ENCODE measurements at places on chromosomes 3 and 15. TPM values are rescaled to one million over a fixed set of nuclear protein-coding genes. Genes with fewer than 3 reads are reported as not detected.

DNA sequence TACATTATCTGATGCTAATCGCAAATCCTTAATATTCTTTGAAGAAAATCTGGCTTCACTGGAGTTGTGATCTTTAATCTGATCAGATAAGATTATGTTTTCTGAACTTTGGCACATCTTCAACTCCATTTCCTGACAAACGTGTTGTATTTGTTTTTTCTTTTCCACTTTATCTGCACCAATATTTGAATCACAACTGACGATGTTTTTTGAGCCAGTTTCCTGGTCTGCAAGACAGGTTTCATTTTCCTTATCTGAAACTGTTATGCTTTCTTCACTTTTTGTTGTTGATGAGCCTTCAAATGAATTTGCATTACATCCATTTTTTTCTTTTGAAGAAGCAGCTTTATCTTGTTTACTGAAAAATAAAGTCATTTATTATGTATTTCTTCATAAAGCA, 101.5 kb downstream of the ZNF280D start:
- no peak for DNase-seq

GRCh38 chr3:57065588-57065987, 5.1 kb downstream of the SPATA12 start:
- DNase-seq, result no peak

DNA sequence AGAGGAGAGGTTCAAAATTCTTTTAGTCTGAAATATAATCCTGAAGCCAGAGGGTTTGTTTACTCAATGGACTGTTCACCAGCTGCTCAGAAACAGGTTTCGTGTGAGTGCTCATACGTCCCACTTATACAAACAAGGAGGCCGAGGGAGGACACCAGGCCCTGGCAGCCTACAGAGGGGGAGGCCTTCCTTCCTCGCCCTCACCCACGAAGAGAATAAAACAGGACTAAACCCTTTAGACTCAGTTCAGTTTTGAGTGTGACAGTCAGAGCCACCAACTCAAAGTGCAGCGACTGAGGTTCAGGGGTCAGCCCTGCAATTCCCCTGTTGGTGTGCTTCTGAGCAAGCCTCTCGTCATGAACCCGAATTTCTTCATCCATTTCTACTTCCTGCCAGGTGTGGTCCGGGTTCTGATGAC, 17.3 kb downstream of the FAM174B start:
- DNase-seq, result no peak

- DNase-seq, result no peak
Observed at GRCh38 chr3:46070595-46071093, 43.4 kb upstream of the XCR1 start.

GRCh38 chr3:133851931-133852330, 43.8 kb downstream of the RAB6B start:
- no peak for DNase-seq

GRCh38 chr3:104521606-104522336, 844.9 kb upstream of the ALCAM start:
- DNase-seq, result no peak

DNA sequence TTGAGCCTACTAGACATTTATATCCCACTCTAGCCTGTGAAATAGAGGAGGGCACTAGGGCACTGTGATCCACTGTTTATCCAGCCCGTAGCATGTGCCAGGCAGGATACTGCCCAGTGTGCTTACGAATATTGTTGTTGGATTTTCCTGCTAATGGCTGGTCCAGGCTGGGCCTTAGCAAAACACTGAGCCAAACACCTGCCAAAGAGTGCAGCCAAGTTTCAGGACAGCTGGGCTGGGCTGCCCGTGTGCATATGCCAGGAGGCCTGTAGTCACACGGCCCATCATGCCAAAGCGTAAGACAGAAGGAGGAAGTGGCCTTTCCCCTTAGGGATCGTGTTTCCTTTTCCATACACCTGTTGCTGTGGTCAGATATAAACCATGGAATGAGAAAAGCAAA, 54.5 kb upstream of the ABHD10 start:
- peak; percentile 66 for DNase-seq

- DNase-seq, result no peak
Observed at GRCh38 chr15:42727750-42728381, 9.1 kb downstream of the CDAN1 start.

DNA sequence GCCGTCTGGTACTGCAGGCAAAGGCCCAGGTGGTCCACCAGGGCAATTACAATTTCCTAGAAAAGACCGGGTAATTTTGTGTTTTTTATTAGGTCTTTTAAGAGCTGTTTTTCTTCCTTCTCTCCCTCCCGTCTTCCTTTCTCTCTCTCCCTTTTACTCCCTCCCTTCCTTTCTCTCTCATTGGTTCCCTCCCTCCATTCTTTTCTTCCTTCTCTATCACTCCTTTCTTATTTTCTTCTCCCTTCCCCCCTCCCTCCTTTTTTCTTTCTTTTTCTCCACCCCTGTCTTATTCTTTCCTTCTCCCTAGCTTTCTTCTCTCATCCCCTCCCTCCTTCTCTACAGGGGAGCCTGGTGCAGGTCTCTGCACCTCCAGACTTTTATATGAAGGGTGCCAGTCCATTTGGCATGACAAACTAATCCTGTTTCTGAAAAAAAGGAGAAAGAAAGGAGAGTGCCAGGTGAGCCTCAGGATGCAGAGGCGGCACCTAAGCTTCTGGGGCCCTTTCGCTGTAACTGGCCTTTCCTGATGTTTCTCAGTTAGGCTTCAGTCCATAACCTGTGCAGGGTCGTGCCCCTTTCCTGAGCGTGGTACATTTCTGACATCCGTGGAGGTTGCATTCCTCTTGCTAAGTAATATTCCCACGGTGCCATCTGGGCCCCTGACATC, 9.1 kb upstream of the ONECUT1 start:
- DNase-seq, result no peak

GRCh38 chr3:125105116-125105515, 49.3 kb upstream of the HEG1 start:
- no peak for DNase-seq

- no peak for DNase-seq
Observed at GRCh38 chr3:58874795-58875194, 175.0 kb downstream of the CFAP20DC start.

DNA sequence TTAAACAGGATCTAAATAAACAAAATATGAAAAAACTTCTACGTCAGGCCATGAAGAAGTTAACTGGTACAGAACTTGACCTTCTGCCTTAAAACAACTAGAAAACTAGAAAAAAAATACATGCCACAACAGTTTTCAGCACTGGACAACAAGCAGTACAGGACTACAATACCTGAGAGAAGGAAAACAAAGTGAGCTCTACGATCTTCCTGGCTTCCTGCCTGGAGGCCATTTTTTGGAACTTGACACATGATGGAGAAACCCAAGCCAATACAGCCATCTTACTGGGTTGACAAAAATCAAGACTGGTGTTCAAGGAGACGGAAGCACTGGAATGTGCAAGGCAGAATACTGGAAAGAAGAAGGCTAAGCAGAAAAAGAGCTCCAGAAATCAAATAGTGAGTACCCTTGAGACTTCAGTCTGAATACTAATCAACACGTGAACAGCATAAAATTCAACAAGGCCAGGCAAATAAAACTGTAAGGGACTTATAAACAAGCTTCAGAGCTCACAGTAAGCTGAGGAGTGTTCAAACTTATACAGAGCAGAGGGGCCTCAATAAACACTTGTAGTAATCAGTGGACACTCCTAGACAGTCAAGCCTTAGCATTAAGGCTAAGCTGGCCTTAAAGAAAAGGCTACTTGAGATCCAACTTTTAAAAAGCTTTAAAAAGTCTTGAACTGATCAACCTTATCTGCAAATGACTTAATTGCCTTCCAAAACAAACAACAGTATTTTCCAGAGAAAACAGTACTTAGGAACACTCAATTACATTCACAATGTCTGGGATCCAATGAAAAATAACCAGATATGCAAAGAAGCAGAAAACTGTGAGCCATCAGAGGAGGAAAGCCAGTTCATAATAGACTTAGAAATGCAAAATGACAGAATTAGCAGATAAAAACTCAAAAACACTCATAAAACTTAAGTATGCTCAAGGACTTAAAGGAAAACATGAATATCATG, 63.2 kb downstream of the DLG1 start:
- no peak for DNase-seq

- DNase-seq, result no peak
Observed at GRCh38 chr3:85660451-85660850, 701.7 kb downstream of the CADM2 start.

DNA sequence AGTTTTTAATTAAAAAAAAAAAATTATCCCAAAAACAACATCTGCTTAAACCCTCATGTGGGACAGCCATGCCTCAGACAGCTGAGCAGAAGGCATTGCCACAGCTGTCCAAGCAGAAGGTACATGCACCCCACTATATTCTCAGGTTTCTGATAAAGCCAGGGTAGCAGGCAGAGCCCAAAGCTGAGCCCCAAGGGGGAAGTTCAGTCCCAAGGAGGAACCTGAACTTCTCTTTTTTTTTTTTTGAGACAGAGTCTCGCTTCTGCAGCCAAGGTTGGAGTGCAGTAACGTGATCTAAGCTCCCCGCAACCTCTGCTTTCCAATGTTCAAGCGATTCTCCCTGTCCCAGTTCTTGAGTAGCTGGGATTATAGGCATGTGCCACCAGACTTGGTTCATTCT, 33.2 kb downstream of the MKRN2 start:
- DNase-seq, result no peak

GRCh38 chr3:13158871-13159270, 85.6 kb upstream of the IQSEC1 start:
- no peak for DNase-seq

CCDC33 gene
- not detected for total RNA-seq

DNA sequence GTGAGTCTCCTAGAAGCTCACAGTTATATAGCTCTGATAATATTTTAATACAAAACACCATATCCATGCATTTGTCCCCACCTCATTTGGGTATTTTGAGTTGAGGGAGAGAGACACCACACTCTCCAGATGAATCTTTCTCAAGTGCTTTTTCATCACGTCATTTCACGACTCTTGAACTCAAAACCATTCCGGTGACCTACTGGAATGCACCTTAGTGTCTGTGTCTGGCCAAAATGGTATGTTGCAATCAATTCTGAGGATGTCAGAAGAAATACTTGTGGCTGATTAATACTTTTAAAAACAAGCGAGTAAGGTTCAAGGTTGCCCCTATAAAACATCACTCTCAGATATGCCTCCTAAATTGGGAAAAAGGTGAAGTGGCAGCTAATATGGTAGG, 352.6 kb upstream of the ICE2 start:
- DNase-seq, result no peak

GOLGA6A gene
- not detected for total RNA-seq

DNA sequence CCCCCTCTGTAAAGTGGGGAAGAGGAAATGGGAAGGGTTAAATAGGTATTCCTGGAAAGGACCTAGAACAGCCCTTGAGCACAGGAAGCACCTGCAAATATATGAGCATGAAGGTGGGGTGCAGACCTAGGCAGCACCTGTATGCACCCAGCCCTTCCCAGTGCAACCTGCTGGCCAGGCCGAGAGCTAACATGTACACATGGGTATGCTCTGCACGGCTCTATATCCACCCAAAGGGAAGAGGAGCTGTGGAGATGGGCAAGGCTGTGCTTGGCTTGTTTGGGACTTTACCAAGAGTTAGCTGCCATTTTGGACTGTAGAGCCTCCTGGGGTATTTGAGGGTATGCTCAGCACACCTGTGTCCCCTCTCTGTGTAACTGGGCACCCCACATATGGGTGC, 171.2 kb downstream of the KLF13 start:
- DNase-seq, result peak; percentile 26

UBR1 gene
- total RNA-seq, result 21.0 TPM

DNA sequence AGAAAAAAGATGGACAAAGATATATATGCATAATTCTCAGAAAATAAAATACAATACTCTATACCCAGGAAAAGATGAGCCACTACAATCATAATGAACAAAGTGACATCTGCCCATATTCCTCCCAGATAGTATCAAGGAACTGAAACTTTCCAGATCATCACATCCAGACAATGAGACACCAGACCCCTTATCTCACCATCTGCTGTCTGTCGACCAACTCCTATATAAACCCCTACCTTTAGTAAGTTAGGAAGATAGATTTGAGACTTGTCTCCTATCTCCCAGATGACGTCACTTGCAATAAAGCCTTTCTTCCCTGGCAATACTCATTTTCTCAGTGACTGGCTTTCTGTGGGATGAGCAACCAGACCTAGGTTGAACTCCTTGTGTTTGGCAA, 1071.6 kb downstream of the PLOD2 start:
- no peak for DNase-seq

- no peak for DNase-seq
Observed at GRCh38 chr3:127889461-127889863, 25.6 kb upstream of the KBTBD12 start.

DNA sequence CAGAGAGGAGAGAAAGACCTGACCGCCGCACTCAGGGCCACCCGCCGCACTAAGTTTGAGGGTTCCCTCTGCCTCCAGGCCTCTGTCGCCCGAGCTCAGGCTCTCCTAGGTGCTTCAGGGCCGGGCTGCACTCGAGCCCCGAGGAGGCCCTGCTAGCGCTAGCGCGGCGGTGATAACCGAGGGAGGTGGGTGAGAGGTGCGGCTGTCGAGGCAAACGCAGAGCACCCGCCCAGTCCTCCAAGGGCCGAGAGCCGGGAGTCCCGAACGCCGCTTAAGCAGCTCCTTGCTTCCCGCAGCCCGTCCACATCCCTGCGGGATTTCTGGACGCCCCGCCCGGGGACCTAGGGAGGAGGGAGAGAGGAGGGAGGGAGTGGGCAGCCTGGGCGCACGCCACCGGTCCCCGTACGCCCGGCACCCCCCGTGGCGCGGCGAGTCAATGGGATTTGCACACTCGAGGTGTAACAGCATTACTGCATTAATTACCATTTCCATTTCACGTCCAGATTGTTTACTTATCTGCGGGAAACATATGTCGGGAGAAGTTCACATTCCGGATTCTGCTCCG, 6.8 kb downstream of the SOX14 start:
- no peak for DNase-seq

- DNase-seq, result no peak
Observed at GRCh38 chr3:110774496-110775265, 296.9 kb upstream of the NECTIN3 start.

DNA sequence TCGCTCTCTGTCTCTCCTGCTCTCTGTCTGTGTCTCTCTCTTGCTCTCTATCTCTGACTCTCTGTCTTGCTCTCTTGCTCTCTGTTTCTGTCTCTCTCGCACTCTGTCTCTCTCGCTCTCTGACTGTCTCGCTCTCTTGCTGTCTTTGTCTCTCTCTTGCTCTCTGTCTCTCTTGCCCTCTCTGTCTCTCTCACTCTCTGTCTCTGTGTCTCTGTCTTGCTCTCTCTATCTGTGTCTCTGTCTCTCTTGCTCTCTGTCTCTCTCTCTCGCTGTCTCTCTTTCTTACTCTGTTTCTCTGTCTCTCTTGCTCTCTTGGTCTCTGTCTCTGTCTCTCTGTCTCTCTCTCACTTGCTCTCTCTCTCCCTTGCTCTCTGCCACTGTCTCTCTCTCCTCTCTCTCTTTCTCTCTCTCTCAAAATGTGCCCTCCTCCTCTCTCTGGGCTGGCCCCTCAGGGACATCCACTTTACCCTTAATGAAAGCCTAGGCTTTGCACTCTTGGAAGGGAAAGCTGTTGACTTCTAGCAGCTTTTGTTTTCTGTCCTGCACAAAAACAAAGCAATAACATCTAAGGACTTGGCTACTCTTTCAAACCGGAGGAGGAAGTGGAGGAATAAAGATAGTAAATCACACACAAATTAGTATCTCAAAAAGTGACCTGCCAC, 73.9 kb upstream of the NR2E3 start:
- no peak for DNase-seq

GRCh38 chr15:92665100-92665555, 9.6 kb upstream of the FAM174B start:
- DNase-seq, result no peak

DOCK3 gene
- total RNA-seq, result 4.6 TPM
